ENCODE measurements at places on chromosomes 4 and X.
A peak's percentile ranks its signal among the peaks of the same experiment; 100 is the strongest.

DNA sequence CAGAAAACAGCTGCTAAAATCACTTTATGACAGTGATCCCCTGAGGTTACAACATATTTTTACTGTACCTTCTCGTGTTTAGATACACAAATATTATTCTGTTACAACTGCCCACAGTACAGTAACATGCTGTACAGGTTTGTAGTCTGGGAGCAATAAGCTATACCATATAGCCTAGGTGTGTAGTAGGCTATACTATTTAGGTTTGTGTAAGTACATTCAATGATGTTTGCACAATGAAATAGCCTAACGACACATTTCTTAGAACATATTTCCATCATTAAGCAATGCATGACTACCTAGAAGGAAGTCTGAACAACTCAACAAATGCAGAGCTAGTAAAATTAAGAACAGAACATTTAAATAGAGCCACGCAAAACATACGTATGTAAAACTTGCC lies 112.7 kb downstream of the ZAR1 start:
- DNase-seq = no peak

GRCh38 chr4:154013576-154013975 lies 224.7 kb upstream of the SFRP2 start:
- DNase-seq = no peak

DNA sequence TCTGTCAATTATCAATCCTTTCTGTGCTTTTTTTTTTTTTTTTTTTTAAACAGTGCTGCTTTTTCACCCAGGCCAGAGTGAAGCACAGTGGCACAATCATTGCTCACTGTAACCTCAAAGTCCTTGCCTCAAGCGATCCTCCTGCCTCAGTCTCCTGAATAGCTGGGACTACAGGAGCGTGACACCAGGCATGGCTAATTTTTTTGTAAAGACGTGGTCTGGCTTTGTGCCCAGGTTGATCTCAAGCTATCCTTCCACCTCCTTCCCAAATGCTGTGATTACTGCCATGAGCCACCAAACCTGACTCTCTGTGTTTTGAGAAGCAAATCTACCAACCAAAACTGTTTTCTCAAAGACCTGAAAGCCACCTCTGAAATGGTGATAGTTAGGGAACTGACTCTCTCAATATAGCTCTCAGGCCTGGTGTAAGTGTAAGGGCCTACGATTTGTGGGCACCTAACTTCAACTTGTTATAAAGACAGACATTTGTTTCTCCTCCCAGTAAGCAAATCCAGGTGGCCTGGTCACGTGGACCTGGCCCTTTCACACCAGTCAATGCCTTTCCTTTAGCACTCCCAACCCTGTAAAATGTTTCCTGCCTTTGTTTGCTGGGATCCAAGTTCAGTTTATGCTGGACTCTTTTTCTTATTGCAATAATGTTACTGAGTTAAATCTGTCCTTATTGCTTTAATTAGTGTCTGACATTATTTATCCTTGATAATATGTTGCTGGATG lies 2015.9 kb downstream of the PCDH7 start:
- no peak for DNase-seq

GRCh38 chrX:50814701-50815100 lies 707 bp upstream of the SHROOM4 start:
- no peak for DNase-seq

DNA sequence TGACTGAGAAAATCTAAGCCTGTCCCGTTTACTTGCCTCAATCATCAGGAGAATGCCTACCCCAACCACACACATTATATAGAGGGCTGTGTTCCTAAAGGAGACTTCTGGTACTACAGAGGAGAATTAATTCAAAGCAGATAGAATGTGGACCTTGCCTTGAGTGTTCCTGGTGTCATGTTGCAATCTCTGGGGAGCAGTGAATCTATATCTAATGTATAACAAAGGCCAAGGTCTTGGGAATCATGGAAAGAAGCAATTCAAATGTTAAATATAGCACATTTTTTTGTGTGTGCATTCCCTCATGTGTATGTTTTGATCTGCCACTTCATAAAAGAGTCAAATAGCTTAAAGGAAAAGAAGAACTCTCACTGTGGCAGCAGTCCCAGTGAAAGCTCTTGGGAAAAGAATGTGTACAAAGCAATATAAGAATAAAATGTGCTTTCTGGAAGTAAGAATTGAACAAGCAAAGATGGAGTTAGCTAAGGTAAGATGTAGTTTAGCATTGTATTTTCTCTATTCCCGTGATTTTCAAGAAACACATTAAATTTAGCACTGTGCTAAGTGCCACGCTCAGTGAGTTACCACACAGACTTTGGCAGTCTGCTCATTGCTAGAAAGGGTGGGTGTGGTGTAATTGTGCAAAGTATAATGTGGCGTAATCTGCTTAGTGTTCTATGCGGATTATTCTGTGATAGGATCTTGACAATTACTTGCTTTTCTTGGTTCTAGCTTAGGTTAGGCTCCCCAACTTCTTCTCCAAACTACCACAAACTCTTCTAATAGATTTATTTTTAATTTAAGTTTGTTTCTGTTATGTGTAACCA lies 13.7 kb downstream of the ADH6 start:
- DNase-seq = no peak

GRCh38 chr4:169215656-169216055 lies 55.1 kb downstream of the SH3RF1 start:
- no peak for DNase-seq

- peak; percentile 16 for DNase-seq
Observed at GRCh38 chrX:38754102-38754790, 47.0 kb upstream of the MID1IP1 start.

DNA sequence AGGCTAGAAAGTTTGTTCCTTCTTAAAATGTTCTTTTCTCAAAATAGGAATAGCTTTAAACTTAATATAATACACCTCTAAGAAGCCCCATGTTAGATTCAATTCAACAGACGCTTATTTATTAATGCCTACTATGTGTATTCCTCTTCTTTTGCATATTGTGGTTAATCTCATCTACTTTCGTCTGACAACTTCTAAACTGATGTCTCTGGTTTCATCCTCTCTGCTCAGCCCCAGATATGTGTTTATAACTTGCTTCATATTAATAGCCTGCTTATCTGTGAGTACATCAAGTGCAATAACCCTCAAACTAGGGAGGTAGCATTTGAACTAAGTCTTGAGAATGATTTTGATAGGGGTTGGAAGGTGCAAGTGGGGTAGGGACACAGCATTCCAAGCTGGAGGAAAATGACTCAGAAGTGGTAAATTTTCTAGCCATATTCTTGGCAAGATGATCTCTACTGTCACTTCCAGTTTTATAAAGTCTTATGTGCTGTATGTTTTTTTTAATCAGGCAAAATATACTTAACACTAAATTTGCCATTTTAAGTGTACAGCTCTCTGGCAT lies 37.0 kb downstream of the STK26 start:
- no peak for DNase-seq

DNA sequence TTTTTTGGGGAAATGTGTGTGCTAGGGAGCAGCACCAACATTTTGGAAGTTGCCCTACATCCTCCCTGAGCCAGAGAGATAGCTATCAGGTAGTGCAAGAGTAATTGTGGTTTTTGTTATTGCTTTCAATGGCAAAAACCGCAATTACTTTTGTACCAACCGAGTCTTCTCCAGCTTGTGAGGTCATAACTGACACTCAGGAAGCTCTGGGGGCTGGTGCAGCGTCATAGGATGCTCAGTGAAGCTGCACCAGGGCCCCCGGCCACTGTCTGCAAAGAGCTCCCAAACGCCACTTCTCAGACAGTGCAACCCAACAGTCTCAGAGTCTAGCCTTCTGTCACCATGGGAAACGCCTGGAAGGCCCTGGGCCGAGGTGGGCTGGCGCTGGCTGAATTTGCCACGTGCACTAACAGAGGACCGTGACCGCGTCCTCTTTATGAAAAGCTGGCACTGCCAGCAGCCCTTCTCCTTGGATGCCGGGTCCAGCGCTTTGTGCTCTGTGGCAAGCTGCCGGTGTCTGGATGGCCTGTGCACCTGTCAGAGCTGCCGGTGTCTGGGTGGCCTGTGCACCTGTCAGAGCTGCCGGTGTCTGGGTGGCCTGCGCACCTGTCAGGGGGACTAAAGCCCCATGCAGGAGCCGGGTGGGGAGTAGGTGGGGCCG lies 19.4 kb downstream of the SH3TC1 start:
- no peak for DNase-seq

- no peak for DNase-seq
Observed at GRCh38 chr4:6988016-6988715, 55.0 kb upstream of the TADA2B start.

DNA sequence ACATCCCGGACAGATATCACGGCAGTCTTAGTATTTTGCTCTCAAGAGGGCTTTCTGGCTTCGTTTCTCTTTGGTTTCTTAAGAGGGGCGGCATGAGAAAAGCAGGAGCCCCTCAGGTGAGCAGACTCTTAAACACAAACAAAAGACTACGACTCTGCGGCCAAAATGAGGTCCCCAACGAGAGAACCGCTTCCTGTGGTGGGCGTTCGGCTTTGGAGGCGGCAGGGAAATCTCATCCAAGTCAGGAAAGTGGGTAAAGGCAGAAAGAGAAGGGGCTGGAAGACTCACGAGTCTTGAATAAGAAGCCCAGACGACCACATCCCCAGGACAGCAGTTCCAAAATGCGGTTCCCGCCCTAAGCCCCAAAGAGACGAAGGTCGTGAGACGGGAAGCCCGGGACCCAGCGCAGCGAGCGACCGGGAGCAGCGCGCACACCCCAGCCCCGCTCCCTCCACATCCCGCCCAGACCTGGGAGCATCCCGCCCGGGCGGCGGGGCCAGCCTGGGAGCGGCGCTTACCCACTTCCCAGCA lies 409 bp downstream of the UGDH start:
- DNase-seq = peak; percentile 40

GRCh38 chr4:145912376-145912775 lies 26.2 kb downstream of the ZNF827 start:
- no peak for DNase-seq

DNA sequence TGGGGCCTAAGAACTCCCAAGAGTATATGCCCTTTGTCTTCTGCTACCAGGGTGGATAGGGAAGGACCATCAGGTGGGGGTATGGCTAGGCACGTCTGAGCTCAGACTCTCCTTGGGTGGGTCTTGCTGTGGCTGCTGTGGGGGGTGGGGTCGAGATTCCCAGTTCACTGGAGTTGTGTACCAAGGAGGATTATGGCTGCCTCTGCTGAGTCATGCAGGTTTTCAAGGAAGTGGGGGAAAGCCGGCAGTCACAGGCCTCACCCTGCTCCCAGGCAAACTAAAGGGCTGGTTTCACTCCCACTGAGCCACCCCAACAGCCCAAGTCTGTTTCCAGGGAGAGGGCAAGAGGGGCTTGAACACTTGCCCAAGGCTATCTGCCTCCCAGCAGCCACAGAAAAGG lies 249.7 kb downstream of the NR3C2 start:
- no peak for DNase-seq

GRCh38 chr4:182216005-182216404 lies 27.2 kb upstream of the TENM3 start:
- DNase-seq = no peak

- no peak for DNase-seq
Observed at GRCh38 chrX:31420302-31420701, 348.5 kb upstream of the FTHL17 start.

DNA sequence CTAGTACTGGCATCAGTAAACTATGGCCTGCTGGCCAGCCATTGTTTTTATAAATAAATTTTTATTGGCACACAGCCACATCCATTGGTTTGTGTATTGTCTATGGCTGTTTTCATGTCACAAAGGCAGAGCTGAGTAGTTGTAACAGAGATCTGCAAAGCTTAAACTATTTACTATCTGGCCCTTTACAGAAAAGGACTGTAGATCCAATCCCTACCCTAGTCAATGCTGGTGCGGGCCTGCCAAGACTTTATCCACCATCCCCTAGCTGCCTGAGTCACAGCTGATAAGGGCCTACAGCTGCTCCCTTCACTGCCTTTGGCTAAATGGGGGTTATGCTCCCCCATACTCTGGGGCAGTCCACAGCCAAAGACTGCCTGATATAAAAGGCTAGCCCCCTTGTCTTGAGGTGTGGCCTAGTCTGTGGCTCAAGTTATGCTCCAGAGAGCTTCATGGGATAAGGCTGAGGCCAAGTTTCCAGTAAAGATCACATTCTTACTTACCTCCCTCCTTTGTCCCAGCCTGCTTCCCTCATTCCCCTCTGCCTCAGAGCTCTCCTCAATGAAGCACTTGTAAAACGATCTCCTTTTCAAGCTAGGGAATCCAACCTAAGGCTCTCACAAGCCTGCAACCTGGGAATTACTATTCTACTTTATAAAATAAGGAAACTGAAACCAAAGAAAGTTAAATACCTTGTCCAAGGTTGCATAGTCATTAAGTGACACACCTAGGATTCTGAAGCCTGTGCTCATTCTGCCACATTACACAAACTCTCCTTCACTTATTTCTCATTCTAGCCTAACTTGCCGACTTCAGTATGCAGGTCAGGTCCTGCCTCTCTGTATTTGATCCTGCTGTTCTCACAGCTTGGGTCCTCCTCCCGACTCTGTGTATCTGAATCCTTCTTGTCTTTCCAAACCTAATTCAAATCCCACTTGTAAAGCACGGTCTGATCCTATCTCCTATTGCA lies 20.7 kb downstream of the ACE2 start:
- no peak for DNase-seq

DNA sequence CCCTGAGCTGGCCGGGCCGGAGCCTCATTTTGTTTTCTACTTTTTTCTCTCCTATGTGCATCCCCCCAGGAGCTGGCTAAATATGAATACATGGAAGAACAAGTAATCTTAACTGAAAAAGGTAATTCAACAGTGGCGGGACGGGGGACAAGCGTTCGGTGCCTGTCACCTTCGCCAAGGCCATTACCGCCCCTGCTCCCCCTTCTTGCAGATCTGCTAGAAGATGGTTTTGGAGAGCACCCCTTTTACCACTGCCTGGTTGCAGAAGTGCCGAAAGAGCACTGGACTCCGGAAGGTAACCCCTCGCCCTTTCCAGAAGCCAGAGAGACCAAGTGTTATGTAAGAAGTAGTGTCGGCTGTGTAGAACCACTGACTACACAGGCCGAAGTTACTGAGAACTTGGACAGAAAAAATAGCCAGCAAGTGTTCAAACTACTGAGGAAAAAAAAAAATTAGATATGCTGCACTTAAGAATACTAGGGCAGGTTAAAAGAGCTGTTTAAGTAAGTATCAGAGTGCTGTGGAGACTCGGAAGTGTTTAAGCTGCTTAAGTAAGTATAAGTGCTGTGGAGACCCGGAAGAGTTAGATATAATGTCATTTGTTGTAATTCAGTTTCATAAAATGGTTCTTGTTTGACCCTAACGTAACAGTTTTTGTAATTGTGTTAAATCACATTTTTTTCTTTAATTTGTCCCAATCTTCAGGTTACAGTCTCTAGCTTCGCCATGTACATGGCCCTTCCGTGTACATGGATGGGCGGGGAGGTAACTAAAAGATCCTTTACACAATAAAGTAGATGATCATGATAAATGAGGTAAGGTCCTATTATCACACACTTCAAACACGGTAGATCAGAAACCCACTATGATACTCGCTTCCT lies 856 bp downstream of the SAT1 start:
- DNase-seq = peak; percentile 4

- DNase-seq = no peak
Observed at GRCh38 chr4:133869486-133869885, 332.1 kb downstream of the PABPC4L start.

Measured in stimulated activated naive CD8-positive, alpha-beta T cell treated with anti-CD3 and anti-CD28 coated beads, Interleukin-15, amount 100 ng/mL, for 72 hours (primary cell).